Stimulated activated CD4-positive, alpha-beta T cell treated with anti-CD3 and anti-CD28 coated beads, Interleukin-4, amount 100 ng/mL, for 1 hour (primary cell): ENCODE measurements at places on chromosomes 6 and 20.

DNA sequence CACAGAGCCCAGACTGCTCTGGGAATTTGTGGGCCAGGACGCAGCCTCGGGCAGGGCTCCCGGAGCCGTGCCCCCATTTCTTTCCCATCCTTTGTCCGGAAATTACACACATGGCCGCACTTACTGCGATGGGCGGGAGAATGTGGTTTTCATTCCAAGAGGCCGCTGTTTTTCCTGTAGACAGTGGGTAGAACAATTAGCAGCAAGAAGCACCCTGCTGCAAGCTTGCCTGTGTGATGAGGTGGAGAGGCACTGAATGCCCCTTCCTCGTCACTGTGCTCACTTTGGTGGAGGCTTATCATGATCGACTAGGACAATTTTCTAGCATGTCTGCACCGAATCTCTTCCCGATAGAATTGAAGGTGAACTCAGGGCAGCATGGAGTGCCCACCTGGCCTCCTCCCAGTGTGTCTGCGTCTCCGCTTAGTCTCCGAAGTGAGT, 102.8 kb downstream of the DACT2 start:
- no peak for DNase-seq

GRCh38 chr6:31710523-31711219, 4.0 kb downstream of the LY6G6F start:
- no peak for DNase-seq

- DNase-seq: no peak
These were observed 76.8 kb upstream of the SIRPG start for GRCh38 chr20:1734269-1734858.

DNA sequence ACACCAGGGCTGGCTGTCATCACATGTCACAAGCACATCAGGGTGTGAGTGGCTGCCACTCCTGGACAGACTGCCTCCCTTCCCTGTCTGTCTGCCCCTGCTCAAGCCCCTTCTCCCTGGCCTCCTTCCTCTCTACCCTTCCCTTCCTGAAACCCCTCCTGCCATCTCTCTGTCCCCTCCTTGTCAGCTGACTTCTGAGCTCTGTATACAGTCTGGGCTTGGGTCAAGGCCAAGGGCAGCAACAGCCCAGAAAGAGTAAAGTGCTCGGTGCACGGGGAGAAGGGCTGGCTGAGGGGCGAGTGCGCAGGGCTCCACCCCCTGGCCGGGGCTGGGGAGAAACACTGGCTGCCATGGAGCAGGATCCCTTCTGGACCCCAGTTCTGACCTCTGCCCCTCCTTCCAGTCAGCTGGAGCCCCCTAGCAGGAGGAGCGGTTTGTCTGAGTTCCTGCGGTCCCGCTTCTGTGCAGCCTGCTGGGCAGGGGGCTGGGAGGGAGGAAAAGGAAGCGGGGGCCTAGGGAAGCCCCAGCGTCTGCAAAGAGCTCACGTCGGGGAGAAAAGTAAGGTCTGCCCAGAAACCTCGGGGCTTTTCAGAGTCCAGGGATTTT, 2.0 kb downstream of the LKAAEAR1 start:
- DNase-seq: no peak

GRCh38 chr6:110491644-110492317, 15.4 kb upstream of the SLC22A16 start:
- no peak for DNase-seq

- no peak for DNase-seq
These were observed 56.0 kb downstream of the APCDD1L start for GRCh38 chr20:58459058-58459750.
